IMR-90 (cell line): ENCODE measurements at places on chromosomes 5 and 9.

DNA sequence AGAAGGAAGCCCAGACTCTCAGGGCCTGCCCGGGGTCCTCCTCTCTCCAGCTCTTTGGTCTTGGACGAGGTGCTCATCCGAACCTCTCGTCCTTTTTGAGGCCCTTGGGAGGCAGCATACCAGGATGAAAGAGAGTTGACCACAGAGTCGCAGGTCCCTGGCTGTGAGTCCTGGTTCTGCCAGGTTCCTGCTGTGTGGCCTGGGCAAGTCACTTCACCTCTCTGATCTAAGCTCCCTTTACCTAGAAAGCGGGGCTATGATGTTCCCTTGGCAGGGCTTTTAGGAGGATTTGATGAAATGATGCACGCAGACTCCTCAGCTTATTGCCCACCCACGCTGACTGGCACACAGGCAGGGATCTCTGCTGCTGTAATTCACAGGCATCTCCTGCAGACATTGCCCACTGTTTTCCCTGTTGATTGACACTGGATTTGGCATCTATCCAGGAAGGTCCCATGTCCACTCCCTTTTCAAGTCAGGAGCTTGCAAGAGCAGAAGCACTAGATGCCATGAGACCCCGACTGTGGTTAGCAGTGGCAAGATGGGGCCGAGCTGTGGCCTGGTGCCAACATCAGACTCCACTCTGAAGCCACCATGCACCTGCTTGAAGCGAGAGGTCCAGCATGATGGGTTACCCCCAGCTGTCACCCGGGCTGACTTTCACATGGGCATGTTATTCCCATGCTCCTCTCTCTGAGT, 71.5 kb downstream of the MACROH2A1 start:
- no peak for DNase-seq

DNA sequence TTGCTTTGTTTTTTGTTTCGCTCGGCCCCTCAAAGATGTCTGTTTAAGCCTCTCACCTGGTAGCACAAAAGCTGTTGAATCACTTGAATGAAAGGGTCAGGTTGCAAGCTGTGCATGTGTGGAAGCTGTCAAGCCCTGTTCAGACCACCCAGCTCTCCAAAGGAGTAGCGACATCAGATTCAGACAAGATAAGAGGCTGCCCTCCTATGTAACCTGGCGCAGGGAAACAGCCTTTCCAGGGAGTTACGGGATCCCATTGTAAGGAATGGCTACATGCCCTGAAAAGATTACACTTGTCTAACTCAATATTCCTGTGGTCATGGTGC, 2.9 kb downstream of the FREM1 start:
- no peak for DNase-seq

DNA sequence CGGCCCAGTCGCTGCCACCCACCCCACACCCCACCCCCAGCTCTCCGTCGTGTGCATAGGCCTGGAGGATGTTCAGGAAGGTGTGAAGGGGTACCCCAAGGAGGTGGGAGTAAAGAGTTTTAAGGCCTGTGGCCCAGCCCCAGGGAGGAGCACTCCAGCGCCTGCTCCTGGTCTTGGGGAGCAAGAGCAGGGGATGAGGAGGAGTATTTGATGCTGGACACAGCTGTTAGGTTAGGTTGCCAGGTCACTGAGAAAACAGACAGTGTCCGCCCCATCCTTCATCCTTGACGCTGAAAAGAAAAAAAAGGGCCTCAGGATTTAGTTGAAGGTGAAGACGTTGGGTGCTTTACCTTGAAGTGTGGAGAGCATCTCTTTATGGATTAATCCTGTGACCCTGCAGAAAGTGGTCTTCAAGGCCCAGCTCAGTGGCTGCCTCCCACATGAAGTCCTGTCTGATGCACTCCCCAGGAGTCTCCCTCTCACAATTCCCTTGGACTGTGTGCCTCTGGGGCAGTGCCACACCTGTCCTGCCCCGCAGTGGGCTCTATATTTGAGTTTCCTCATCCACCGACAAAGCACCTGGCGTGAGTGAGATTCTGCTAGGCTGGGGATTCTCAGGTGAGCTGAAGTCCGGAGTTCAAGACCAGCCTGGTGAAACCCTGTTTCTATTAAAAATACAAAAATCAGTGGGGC, 101.8 kb downstream of the SPRY4 start:
- DNase-seq: no peak

- no peak for DNase-seq
Observed at GRCh38 chr9:131043087-131043486, 34.1 kb downstream of the LAMC3 start.

GRCh38 chr5:148685520-148686134, 31.3 kb upstream of the HTR4 start:
- DNase-seq: no peak
